ENCODE measurements at places on chromosomes 1 and 21. TPM values are rescaled to one million over a fixed set of nuclear protein-coding genes. Genes with fewer than 3 reads are reported as not detected.

Gene MCOLN3
- total RNA-seq: 11.2 TPM

Gene COL16A1
- total RNA-seq: 179 TPM

Gene TFF3
- total RNA-seq: 6.1 TPM

Gene FTCD
- 2.9 TPM for total RNA-seq

Gene CR2
- 0.27 TPM for total RNA-seq

Gene OR2T1
- total RNA-seq: not detected

Gene LMOD1
- total RNA-seq: 41.6 TPM

Gene PAPPA2
- total RNA-seq: 1.6 TPM

Gene MEAF6
- total RNA-seq: 52.7 TPM

Gene HRNR
- not detected for total RNA-seq

Gene BLACAT1
- 0.13 TPM for total RNA-seq

Gene PRUNE1
- 22.6 TPM for total RNA-seq

Gene GSTM5
- 41.6 TPM for total RNA-seq

Gene RGS13
- 0.22 TPM for total RNA-seq

Gene BMP8B
- 40.2 TPM for total RNA-seq

Gene CCDC17
- 5.2 TPM for total RNA-seq

- no peak for DNase-seq
These were observed 31.7 kb upstream of the HAO2 start for GRCh38 chr1:119336848-119337247.

- DNase-seq: no peak
These were observed 16.0 kb downstream of the HAO2 start for GRCh38 chr1:119384591-119384990.

DNA sequence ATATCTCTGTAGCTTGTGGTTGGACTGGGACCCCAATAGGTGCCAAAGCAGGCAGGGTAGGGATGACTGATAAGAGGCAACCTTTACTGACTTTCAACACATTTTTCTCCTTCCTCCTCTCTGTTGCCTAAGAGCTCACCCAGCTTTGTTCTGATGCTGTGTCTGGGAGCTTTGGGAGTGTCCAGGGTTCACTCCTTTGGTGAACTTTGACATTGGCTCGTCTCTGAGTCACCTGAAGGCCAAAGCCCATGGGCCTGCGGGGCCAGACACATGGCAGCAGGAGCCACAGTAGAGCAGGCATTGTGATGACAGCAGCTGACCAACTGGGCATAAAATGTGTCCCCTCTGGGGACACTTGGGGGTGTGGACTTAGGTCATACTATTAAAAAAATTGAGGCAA lies 99.5 kb upstream of the ZNF644 start:
- DNase-seq: no peak

DNA sequence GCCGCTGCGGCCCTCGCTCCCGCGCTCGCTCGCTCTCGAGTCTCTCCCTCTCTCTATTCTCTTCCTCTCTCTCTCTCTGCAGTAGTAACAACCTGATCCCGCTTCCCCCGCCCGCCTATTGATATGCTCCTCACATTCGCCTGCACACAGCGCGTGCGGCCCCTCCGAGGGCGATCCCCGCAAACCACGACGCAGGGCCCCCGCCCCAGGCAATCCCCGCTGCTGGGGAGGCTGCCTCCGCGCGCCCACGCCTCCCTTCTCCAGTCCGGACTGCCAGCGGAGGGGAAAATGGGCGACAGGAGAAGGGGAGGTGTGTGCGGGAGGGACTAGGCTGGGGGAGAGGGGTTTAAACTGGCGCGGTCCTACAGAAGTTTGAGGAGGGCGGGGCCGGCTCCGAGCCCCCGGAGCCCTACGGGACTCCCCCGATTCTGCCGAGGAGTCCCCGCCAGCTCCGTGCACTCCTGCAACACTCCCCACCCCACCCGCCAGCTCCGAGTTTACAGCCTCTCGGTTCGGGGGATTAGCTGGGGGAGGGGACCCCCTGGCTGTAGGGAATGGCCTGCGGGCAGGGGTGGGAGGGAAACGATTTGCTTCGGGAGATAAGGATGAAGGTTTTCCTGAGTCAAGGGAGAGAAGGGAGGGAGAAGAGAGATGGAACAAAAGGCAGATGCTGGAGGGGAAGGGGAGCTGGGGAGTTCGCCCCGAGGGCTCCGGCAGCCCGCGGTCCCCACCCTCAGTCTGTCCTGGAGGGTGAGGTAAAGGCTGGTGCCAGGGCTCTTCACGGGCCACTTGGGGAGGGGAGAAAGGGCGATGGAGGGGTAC lies 66.6 kb downstream of the SYT2 start:
- DNase-seq: no peak

DNA sequence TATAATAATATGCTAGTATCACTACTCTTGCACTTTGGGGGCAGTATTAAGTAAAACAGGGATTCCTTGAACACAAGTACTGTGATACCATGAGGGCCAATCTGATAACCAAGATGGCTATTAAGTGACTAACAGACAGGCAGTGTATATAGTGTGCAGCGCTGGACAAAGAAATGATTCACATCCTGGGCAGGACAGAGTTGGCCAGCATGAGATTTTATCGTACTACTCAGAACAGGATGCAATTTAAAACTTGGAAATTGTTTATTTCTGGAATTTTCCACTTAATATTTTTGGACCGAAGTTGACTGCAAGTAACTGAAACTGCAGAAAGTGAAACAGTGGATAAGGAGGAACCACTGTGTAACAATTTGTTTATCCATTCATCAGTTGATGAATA lies 74.6 kb downstream of the DNTTIP2 start:
- no peak for DNase-seq

GRCh38 chr1:152034324-152034653 lies 2.5 kb downstream of the S100A11 start:
- no peak for DNase-seq

DNA sequence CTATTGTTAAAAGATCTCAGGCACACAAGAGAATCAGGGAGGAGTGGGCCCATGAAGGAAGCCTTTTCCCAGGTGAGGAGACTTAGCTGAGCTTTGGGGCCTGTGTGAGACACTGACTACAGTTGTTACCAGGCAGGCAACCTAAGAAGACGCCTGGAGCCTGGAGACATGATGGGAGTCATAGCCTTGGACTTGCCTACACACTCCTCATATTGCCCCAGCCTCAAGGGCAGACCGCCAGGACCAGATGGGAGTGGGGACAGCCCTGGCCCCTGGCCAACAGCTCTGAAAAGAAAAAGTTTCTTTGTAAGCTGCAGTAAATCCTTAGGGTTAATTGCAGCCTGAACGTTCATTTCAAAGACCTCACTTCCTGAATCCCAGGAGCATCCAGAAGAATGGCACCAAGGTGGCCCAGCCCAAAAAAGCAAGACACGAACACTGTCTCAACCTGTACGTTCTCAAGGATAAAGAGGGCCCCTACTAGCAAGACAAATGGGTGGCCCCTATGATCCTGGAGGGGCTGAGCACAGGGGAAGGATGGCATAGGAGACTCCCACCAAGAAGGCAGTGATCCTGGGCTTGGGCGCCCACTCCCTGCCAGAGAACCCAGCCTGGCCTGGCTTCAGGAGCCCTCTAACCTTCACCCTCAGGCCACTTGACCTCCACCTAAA lies 33.2 kb upstream of the BTG2 start:
- DNase-seq: peak; percentile 75

GRCh38 chr1:204314171-204314892 lies 45.4 kb downstream of the PLEKHA6 start:
- no peak for DNase-seq

DNA sequence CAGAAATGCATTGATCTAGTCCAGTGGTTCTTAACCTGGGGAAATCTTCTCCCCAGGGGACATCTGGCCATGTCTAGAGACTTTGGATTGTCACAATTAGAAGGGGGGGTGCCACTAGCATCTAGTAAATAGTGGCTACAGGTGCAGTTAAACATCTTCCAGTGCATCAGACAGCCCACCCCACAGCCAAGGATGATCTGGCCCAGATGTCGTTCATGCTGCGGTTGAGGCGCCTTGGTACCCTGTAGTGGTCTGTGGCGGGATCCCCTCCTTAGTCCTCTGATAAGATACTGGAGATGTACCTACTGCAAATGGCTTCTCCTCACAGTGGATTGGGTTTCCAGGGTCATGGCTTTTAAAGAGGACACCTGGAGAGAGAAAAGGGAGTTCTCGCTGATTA lies 69.8 kb downstream of the PRDM2 start:
- DNase-seq: no peak

GRCh38 chr1:63547621-63548294 lies 24.4 kb downstream of the EFCAB7 start:
- DNase-seq: no peak

DNA sequence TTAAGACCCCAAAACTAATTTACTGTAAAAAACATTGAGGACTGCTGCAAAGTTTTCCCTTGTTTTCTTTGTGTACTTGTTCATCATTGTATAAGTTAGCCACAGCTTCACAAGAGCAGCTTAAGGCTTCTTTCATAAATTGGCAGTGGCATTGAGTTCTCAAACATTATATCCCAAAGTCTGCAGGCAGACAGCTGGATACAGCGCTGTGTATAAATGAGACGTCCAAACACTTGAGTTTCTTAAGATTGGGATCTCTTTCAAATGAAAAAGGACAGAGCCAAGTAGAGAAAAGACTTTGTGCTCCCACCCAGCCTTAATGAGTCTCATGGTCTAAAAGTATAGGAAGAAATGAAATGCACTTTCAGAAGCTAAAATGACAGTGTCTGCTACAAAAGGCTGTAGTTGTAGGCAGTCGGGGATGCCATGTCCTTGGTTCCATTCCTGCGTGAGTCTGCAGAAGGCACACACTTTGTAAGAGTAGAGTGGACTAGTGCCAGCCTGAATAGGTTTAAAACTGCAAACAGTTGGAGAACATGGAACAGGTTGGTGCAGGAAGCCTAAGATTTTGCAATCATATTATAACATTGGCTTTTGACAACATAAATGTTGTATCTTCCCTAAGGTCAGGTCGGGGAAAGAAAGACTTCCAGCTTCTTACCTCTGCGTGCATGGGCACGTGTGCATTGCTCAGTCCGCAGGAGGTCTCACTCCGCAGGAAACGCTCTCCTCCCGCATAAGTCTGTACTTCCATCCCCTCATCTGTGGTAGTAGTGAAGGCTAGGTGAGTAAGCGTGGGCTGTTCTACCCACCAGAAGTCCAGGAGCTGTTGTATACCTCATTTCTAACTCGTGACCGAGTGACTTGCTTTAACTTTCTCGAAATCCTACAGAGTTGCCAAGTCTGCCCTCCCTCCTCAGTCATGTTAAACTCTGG lies 94.4 kb downstream of the CD247 start:
- no peak for DNase-seq

DNA sequence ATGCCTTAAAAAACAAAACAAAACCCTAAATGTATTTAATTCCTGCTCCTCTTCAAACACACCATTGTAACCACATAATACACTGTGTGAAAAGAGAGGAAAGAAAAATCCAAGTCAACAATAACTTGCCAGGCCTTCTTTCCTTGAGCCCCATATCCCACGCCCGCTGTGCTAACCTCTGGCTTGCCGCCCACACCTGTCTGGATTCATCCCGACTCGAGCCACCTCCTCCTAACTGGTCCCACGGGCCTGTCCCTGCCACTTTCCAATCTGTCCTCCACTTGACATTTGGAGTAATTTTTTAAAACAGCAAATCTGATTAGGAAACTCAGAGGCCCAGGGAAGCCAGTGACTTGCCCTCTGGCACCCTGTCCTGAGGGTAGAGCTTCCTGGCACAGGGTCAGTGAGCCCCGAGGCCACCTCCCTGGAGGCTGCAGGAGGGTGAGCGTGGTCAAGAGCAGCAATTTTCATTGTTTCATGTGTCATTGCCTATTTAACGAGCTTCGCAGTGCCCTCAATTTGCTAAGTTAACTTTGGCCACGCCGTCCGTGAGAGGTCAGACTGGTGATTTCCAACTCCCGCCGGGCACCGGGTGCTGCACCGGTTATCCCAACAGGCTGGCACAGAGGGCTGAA lies 54.1 kb downstream of the B3GALT5 start:
- DNase-seq: no peak

GRCh38 chr1:84775535-84775920 lies 85.3 kb upstream of the SSX2IP start:
- no peak for DNase-seq

DNA sequence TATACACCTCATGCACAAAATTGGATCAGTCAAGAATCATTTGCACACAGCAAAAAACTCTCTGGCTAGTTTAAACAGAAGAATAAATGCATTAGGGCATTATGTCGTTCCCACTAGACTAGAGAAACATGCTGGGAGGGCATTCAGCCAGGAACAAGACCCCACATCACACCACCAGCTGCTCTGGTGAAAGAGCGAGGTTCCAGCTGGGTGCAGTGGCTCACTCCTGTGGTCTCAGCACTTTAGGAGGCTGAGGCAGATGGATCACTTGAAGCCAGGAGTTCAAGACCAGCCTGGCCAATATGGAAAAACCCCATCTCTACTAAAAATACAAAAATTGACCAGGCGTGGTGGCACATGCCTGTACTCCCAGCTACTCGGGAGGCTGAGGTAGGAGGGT lies 52.1 kb upstream of the BACE2 start:
- DNase-seq: no peak

GRCh38 chr1:218717575-218717974 lies 372.4 kb downstream of the TGFB2 start:
- DNase-seq: no peak

GRCh38 chr1:206867239-206867638 lies 1.8 kb downstream of the IL20 start:
- no peak for DNase-seq

GRCh38 chr1:32900371-32900955 lies 726 bp downstream of the TMEM54 start:
- DNase-seq: no peak

DNA sequence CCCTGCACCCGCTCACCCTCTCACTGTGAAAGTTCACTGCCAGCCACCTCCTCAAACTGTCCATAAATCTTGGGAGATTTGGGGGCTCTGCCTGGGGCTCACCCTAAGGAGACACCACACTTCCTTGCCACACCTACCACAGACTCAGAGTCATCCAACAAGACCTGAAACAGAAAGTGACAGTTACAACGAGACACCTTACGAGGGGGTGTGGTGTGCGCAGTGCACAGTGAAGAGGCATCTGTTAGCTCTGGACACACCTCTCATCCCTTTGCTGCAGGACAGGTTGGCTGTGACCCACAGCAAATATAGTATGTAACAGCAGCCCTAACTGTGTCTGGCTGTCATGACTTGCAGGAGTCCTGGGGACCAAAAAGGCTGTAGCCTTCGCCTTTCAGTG lies 190.2 kb downstream of the NR5A2 start:
- no peak for DNase-seq

- DNase-seq: no peak
These were observed 21.8 kb upstream of the ADGRB2 start for GRCh38 chr1:31785947-31786290.

DNA sequence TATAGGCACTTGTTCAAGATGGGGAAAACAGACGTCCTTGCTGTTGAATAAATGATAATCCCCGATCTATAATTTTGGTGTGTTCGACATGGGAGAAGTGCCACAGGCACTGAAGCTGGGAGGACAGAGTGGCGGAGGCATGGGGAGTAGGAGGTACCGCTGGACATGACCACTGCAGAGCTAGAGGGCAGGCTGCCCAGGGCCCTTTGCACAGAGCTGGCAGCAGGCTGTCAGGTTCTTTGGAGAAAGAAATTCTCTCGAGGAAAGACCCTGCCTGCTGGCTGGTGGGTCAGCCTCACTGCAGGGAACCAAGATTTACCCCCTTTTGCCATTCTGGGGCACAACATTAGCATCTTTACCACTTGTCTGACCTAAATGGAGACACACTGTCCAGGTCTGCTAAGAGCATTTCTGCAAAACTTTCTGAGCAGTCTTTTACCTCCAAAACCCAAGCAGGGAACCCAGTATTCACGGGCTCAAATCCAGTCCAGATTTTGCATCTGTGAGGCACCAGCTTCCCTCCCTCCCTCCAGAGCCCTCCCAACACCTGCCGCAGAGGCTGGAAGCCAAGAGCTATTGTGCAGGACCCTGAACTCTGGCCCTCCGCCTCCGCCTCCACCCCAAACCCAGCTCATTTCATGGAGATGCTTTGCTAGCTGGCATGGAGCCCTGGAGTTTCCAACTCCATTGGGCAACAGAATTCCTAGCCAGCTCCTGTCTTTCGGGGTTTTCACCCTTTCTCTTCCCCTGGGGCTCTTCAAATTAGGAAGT lies 142.3 kb downstream of the PLXNA2 start:
- DNase-seq: peak; percentile 72
